Activated CD4-positive, alpha-beta T cell treated with anti-CD3 and anti-CD28 coated beads for 36 hours (primary cell): ENCODE measurements at places on chromosomes 4 and X.

GRCh38 chrX:102745857-102746584 lies 25.5 kb downstream of the GPRASP3 start:
- H3K4me3 ChIP-seq = peak overlapping the region; percentile 65
- peaks cover 4% of the 10 kb centered on the region for H3K4me1 ChIP-seq
- DNase-seq = peak; percentile 41
- no peaks in the 10 kb centered on the region for H3K36me3 ChIP-seq
- H3K27me3 ChIP-seq = no peaks in the 10 kb centered on the region

DNA sequence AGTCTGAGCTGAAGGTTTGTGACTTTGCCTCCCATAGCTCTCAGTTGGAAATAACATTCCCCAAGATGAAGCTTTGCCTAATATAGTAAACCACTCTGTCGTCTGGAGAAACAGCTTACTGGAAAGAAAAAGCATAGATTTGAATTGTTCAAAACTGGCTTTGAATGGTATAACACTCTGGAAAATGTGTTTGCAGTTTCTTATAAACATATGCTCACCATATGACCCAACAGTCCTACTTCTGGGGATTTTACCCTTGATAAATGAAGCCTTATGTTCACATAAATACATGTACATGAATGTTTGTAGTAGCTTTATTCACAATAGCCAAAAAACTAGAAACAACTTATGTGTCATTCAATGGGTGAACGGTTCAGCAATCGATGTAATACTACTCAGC lies 10.2 kb downstream of the VEGFD start:
- no peaks in the 10 kb centered on the region for H3K36me3 ChIP-seq
- H3K4me3 ChIP-seq = no peak overlapping the region
- H3K27ac ChIP-seq = no peak overlapping the region
- no peak for DNase-seq
- H3K27me3 ChIP-seq = peaks cover 3% of the 10 kb centered on the region

DNA sequence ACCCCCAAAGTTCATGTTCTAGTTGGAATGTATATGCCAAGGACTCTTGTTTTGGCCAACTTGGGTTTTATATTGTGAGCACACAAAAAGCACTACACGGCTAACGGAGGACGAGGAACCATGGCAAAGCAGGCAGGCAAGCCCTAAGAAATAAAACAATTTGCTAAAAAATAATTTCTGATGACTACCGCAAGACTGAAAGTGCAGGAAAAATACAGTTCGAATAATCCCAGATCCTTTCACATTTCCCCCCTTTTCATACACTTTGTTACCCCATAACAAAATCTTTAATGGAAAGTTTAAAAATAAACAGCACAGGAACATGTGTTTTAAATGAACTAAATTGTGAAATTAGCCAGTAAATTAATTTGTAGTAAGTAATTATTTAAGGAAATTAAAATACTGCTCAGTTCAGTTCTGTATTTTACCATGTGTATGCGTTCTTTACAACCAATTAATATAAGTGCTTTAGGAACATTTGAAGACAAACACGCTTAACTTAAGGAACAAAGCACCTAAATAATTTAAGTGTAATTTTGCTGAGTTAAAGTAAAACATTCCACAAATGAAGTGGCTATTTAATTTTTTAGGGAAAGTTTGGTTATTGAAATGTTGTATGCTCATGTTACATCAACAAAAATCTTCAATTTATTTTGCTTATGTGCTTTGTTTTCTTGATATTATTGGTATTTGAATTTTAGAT lies 12.4 kb upstream of the PITX2 start:
- peaks cover 82% of the 10 kb centered on the region for H3K27me3 ChIP-seq
- no peak overlapping the region for H3K4me3 ChIP-seq
- no peak overlapping the region for H3K27ac ChIP-seq
- H3K36me3 ChIP-seq = peaks cover 3% of the 10 kb centered on the region
- H3K4me1 ChIP-seq = peaks cover 13% of the 10 kb centered on the region

- H3K4me1 ChIP-seq = peaks cover 14% of the 10 kb centered on the region
- no peaks in the 10 kb centered on the region for H3K36me3 ChIP-seq
- H3K27me3 ChIP-seq = no peaks in the 10 kb centered on the region
- DNase-seq = peak; percentile 6
- H3K4me3 ChIP-seq = no peak overlapping the region
Measured at GRCh38 chrX:44314259-44314734, 29.2 kb downstream of the EFHC2 start.

GRCh38 chr4:174340714-174341113 lies 57.0 kb downstream of the CEP44 start:
- no peaks in the 10 kb centered on the region for H3K4me1 ChIP-seq
- no peak overlapping the region for H3K27ac ChIP-seq
- no peak for DNase-seq

GRCh38 chr4:105965183-105965800 lies 70.0 kb downstream of the NPNT start:
- no peak for DNase-seq
- H3K4me1 ChIP-seq = no peaks in the 10 kb centered on the region
- peaks cover 14% of the 10 kb centered on the region for H3K27me3 ChIP-seq
- H3K36me3 ChIP-seq = no peaks in the 10 kb centered on the region
- no peak overlapping the region for H3K27ac ChIP-seq
- no peak overlapping the region for H3K4me3 ChIP-seq

- H3K27me3 ChIP-seq = no peaks in the 10 kb centered on the region
- H3K27ac ChIP-seq = no peak overlapping the region
- no peaks in the 10 kb centered on the region for H3K4me1 ChIP-seq
Measured at GRCh38 chr4:28310926-28311325, 1450.3 kb downstream of the STIM2 start.

GRCh38 chrX:127011629-127012028 lies 192.1 kb downstream of the PRR32 start:
- no peak overlapping the region for H3K27ac ChIP-seq
- no peak for DNase-seq
- no peak overlapping the region for H3K4me3 ChIP-seq

DNA sequence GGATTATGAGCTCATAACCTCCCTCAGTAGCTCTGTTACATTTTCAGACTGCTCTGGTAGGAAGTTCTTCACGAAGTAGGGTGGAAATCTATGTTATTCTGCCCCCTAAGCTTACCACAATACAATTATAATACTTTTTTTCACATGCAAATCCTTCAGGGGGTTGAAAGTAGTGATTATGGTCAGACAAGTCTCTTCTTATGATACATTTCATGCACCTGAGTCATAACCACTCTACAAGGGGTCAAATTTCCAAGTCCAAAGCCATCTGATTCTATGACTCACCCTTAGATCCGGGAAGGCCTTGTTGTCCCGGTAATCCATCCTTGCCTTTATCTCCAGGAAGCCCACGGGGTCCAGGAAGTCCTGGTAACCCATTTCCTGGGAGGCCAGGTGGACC lies 95.2 kb downstream of the ATG4A start:
- no peak for DNase-seq
- H3K4me3 ChIP-seq = no peak overlapping the region
- no peaks in the 10 kb centered on the region for H3K27me3 ChIP-seq
- H3K36me3 ChIP-seq = no peaks in the 10 kb centered on the region
- H3K4me1 ChIP-seq = no peaks in the 10 kb centered on the region

DNA sequence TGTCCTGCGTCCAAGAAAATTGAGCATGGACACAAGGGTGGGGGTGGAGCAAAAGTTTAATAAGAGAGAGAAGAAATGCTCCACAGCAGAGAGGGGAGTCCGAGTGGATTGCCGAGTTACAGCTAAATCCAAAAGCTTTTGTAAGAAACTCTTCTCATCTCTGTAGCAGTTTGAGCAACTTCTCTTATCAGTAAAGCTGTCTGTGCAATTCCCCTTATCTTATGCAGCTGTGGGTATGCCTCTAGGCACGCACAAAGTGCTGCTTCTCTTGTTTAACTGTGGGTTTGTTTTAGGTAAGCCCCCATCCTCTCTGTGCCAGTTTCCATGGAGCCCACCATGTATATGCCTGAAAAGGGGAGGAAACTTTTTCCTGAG lies 44.8 kb downstream of the HMGB2 start:
- peaks cover 16% of the 10 kb centered on the region for H3K4me1 ChIP-seq
- no peaks in the 10 kb centered on the region for H3K27me3 ChIP-seq
- peak overlapping the region; percentile 49 for H3K4me3 ChIP-seq
- no peak overlapping the region for H3K27ac ChIP-seq
- no peak for DNase-seq

DNA sequence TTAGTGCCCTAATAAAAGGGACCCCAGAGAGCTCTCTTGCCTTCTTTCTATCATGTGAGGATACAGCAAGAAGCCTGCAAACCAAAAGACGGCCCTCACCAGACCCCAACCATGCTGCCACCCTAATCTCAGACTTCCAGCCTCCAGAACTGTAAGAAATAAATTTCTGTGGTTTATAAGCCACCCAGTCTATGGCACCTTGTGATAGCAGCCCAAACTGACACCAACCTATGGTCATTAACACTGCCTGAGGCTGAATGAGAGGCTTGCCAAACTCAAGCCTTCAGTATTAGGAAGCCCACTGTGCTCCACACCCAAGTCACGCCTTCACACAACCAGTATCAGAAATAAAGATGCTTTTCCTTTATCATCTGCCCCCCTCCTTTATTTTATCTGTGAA lies 127.3 kb upstream of the KLF3 start:
- DNase-seq = no peak
- H3K4me3 ChIP-seq = no peak overlapping the region
- H3K27me3 ChIP-seq = peaks cover 1% of the 10 kb centered on the region
- H3K36me3 ChIP-seq = no peaks in the 10 kb centered on the region

DNA sequence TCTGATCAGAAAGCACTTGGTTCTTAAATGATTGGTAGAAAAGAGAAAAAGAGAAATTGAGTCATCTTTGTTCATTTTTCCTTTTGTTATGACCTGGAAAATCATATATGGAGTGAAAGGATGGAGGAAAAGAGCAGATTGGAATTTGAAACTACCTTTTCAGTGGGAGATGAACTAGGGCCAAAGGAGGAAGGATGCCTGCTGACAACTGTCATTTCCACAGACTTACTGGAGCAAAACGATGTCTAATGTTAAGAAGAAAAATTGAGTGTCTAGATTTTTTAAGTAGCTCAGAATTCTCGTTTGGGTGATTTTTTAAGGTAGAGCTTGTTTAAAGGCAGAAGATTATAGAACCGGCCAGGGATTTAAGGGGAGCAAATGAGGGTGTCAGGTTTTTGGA lies 144.6 kb upstream of the KCNIP4 start:
- no peaks in the 10 kb centered on the region for H3K4me1 ChIP-seq
- no peaks in the 10 kb centered on the region for H3K27me3 ChIP-seq

GRCh38 chr4:138716559-138717335 lies 298.8 kb upstream of the NOCT start:
- H3K4me3 ChIP-seq = no peak overlapping the region
- H3K27ac ChIP-seq = no peak overlapping the region
- DNase-seq = no peak
- peaks cover 2% of the 10 kb centered on the region for H3K27me3 ChIP-seq
- H3K4me1 ChIP-seq = no peaks in the 10 kb centered on the region

- no peak overlapping the region for H3K27ac ChIP-seq
- H3K4me3 ChIP-seq = no peak overlapping the region
- H3K4me1 ChIP-seq = no peaks in the 10 kb centered on the region
Measured at GRCh38 chrX:69741721-69742120, 125.8 kb downstream of the EDA start.

DNA sequence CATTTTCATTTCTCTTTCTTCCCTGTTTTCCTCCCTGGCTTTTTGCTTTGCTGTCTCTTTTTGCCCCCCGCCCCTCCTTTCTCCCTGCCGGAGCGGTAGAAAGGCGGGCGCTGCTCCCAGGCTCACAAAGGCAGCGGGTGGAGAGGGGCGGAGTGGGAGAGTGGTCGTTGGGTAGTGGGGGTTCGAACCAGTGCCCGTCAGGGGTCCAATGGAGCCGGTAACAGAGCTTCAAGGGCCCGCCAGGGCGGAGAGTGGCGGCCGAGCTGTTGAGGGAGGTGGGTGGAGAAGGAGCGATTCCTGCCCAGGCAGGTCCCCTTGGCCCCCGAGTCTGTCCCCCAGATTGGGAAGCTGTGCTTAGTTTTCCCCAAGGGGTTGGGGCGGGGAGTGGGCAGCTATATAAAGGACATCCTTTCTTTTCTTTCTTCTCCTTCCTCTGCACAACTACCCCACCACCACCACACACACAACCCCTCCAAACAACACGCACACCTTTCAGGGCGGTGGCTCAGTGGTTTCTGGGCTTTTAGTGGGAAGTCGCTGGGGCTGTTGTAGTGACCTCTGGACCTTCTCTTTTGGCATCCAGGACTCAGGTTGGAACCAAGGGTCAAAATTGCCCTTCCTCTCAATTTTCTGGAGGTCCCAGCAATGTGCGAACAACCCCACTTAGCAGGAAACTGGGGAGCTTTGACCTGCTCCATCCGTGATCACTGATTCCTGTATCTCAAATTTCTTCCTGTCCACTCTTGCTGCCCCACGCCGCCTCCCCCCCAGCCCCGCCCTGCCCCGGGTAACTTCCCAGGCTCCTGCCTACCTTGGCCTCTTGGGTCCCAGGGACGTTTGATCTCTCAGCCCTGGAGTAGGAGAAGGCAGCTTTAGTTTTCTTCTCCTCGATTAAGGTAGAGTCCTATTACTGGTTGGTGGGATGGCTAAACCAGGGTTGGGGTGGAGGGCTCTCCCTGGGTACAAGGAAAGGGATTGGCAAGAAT lies 1.9 kb downstream of the EFNB1 start:
- H3K4me1 ChIP-seq = peaks cover 20% of the 10 kb centered on the region
- no peak overlapping the region for H3K27ac ChIP-seq
- no peaks in the 10 kb centered on the region for H3K36me3 ChIP-seq
- H3K4me3 ChIP-seq = peak overlapping the region; percentile 79

DNA sequence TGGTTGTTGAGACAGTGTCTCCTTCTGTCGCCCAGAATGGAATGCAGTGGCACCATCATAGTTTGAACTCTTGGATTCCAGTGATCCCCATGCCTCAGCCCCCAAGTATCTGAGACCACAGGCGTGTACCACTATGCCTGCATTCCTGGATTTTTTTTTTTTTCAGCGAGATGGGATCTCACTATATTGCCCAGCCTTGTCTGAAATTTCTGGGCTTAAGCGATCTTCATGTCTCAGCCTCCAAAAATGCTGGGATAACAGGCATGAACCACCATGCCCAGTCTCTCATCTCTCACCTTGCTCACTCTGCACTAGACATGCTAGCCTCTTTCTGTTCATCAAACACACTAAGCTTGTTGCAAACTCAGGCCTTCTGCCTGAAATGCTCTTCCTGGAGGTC lies 104.1 kb downstream of the UBE2K start:
- DNase-seq = no peak
- no peak overlapping the region for H3K4me3 ChIP-seq

GRCh38 chr4:78684325-78685079 lies 91.6 kb upstream of the BMP2K start:
- no peaks in the 10 kb centered on the region for H3K27me3 ChIP-seq
- H3K27ac ChIP-seq = no peak overlapping the region
- no peaks in the 10 kb centered on the region for H3K36me3 ChIP-seq
- H3K4me3 ChIP-seq = no peak overlapping the region
- no peaks in the 10 kb centered on the region for H3K4me1 ChIP-seq

DNA sequence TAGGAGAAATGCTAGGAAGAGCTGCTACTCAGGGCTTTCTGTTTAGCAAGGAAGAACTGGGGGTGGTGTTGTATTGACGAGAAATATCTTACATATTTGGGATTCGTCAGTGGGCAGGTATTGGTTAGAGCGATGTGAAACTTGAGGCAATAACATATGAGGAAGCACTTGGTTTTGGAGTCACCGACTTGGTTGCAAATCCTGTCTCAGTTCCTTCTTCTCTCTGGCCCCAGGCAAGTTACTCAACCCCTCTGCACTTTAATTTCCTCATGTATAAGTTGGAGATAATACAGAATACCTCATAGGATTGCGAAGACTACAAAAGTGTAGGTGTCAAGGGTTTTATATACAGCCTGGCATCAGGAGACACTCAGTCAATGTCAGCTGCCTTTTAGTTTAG lies 34.1 kb downstream of the GPAT3 start:
- H3K4me3 ChIP-seq = no peak overlapping the region
- H3K36me3 ChIP-seq = no peaks in the 10 kb centered on the region
- no peak for DNase-seq
- H3K27me3 ChIP-seq = no peaks in the 10 kb centered on the region
- no peak overlapping the region for H3K27ac ChIP-seq
